ENCODE measurements at places on chromosomes 2 and 18. TPM values are rescaled to one million over a fixed set of nuclear protein-coding genes. Genes with fewer than 3 reads are reported as not detected.

- peak; percentile 84 for DNase-seq
These were observed 114.6 kb downstream of the DOCK10 start for GRCh38 chr2:224927646-224928173.

DNA sequence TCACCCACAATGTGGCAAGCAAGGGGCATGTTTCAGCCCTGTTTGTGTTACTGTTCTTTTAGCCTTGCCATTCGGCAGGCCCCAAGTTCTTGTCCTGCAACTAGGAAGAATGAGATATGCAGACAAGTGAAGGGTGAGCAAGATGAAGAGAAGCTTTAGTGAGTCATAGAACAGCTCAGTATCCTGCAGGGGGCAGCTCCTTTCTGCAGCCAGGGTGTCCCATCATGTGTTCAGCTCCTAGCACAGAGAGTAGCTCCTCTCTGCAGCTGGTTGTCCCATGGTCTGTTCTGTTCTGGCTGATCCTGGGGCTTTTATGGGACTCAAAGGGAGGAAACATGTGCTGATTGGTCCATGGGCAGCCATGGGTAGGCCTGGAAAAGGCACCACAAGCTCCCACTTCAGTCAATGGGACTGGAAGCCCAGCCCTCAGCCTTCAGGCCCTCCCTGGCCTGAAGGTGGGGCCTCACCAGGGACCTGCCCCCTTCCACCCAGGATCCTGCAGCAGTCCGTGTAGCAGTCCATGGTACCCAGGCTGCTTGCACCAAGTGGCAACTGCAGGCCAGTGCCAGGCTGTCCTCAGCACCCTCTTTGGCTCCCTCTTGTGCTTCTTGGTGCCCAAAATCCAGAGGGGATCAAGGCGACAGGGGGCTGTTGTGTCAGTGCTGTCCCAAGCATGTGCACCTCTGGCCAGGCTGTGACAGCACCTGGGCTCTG lies 326.4 kb downstream of the NR4A2 start:
- DNase-seq, result no peak

DNA sequence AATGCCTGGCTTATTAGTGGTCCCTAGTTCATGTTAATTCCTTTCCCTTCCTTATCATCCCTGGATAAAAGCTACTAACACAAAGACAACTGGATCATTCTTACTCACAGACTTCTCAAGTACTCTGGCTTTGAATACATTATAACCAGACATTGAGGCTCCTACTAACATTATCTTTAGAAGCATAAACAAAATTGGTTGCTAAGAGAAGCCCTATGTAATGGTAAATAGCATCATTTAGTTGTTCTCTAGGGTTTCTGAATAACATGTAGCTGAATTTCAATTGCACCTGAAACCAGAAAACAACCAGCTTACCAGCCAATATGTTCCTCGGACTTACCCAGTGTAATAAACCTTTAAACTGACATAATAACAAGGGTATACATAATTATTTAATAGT lies 114.1 kb upstream of the NCKAP5 start:
- DNase-seq, result no peak

DNA sequence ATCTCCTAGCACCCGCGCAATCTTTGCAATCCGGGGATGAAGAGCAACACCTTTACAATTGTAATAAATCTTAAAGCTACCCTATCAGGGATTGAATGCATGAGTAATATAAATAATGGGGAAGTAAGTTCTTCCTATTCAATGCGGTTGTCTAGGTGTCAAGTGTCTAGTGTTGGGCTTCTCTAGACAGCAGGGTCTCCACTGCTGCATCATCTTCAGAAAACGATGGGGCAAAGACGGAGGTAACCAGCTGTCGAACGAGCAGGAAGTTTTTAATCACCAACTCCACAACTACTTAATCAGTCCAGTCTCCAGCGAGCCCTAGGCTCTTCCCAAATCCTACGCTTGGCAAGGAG lies 573 bp downstream of the STAM2 start:
- DNase-seq, result no peak

BMP10 gene
- 0.57 TPM for total RNA-seq

WDPCP gene
- 9.4 TPM for total RNA-seq

DNA sequence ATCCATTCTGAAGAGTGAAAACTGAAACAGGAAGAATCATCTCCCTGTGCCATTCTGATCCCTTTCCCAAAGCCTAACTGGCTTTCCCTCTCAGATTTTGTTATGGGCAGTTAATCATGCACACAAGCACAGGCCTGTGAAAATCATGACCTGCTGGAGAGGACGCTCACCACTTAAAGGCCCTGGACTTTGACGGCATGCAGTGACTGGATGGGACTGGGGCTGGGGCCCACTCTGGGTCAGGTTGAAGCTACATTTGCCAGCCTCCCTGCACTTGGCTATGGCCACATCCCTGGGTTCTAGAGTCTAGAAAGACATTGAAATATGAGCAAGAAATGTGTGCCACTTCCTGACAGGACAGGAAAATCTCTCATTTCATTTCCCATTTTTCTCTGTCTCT lies 12.9 kb downstream of the PDE11A start:
- no peak for DNase-seq

DNA sequence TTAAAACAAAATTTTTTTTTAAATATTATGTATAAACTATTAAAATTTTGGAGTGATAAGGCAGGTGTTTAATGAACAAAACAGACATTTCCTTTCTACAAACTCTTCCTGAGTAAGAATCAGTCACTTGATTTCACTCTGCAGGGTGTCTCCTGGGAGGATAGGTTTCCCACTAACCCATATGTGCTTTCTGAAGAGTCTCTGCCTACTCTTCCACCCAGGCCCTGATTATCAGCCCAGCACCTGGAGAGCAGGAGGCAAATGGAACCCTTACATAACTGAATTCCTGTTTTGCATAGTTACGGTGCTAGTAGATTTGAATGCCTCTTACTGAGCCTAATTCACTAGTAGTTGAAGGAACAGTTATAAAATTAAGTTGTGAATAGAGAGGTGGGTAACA lies 1718.6 kb downstream of the SUCLG1 start:
- no peak for DNase-seq

GCG gene
- not detected for total RNA-seq

DNA sequence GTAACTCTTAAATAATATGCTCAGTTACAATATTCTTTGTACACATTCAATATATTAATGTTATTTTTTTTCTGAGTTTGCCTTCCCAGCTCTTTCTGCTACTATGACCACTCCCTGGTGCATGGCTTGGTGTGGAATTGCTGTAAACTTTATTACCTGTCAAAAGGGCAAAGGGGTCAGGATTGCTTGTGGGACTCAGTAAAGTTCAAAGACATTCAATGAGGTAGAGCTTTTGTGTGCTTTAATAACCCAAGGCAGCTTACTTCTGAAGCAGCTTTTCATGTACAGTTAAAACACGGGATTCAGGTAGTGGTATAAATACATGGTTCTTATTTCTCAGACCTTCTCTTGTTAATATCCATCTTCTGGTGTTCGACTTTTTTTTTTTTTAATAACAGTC lies 132.8 kb downstream of the MEIS1 start:
- no peak for DNase-seq

ZNF385B gene
- total RNA-seq, result not detected

DNA sequence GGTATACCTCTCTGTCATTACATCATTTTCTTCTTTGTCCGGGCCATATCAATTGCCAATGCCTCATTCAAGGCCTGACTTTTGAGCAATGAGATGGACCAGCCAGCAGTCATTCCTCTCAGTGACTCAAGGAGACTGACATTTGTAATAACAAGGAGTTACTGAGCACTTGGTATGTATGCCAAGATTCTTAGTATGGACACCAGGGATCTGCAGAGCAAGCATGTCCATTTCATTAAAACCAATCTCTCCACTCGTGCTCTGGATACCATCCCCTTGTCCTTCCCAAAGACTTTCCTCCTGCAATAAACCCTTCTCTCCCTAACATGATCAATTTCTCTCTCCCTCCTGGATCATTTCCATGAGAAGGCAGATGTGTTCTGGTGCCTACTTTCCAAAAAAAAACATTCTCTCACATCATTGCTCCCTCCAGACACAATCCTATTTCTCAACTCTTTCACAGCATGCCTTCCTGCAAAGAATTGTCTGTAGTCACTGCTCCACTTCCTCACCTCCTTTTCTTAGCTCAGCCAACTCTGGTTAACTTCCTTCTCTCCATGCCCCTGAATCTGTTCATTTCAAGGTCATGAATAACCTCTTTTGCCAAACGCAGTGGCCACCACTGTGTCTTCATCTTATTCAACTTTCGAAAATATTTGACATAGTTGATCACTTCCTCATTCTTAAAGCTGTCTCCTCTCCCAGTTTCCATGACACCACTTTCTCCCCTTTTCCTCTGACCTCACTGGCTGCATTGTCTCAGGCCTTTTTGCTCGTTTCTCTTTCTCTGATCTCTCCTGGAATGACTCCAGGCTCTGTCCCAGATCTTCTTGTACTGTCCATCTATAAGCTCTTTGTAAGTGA lies 102.8 kb upstream of the CYP1B1 start:
- no peak for DNase-seq

DNA sequence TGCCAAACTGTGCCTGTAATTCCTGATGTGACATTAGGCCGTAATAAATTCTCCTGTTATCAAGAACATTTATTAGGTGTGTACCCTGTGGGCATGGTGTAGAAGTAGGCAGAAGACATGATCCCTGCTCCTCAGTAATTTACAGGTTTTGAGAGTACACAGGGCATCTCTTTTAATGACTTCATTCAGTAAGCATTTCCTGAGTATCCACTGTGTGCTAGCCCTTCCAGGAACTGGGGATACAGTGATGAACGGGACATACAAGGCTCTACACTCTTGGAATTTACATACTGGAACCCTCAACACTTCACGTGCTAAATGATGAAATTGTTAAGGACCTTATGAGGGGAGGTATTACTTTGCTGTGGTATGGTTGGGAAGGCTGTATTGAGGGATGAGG lies 30.2 kb downstream of the DIS3L2 start:
- no peak for DNase-seq

GRCh38 chr2:179711375-179711774 lies 150.0 kb downstream of the ZNF385B start:
- DNase-seq, result no peak

- no peak for DNase-seq
These were observed 77.4 kb upstream of the TAF1B start for GRCh38 chr2:9765611-9766531.

GRCh38 chr2:148900350-148900837 lies 25.4 kb downstream of the KIF5C start:
- DNase-seq, result no peak

DNA sequence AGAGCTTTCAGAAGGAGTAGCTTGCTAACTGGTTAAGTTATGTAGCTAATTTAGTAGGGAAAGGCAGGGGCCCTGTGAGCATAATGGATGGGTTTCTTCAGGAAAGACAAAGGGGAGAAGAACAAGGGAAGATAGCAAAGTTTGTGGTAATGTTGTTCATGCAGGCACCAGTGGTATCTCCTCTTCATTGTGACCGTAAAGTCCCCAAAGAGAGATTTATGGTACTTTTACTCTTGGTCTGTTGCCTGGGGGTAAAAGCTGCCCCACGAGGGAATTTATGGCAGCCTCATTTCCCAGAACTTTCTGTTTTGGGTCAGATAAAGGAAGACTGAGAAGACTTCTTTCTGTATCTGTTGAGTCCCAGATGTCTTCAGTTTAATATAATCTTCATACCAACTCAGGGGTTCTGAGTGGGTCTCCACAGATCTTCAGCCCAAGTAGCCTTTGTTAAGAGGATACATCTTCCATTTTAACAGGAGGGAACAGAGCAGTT lies 27.5 kb downstream of the MALT1 start:
- no peak for DNase-seq

TFCP2L1 gene
- 0.05 TPM for total RNA-seq

GRCh38 chr2:86368161-86368824 lies 30.9 kb upstream of the REEP1 start:
- DNase-seq, result no peak

GRCh38 chr2:230784795-230785194 lies 72.2 kb downstream of the CAB39 start:
- no peak for DNase-seq

DNA sequence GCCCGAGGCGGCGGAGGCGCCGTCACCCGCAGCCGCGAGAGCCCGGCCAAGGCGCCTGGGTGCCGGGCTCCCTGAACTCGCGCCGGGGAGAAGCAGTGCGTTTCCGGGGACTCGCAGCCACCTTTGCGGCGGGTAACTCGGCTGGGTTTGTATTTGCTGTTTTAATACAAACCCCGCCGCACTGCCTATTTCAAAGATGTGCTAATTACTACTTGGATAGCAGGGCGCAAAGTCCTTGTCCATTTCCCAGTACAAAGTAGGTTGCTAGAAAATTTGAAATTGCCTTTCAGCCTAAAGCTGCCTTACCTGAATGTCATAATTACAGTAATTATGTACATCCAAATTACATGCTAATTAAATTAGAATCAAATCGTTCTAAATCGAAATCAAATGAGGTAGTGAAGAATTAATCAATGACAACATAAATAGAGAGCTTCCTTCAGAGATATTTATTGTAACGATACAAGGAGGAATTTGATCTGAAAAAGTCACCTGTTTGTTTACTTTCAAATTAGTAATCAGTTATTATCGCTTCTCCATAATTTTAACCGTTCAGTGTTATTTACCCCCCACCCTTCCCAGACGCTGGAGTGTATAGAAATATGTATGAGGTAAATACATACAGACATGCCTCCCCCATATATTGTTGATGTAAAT lies 8.1 kb downstream of the SP9 start:
- no peak for DNase-seq

GAL3ST2 gene
- total RNA-seq, result 1.1 TPM

DNA sequence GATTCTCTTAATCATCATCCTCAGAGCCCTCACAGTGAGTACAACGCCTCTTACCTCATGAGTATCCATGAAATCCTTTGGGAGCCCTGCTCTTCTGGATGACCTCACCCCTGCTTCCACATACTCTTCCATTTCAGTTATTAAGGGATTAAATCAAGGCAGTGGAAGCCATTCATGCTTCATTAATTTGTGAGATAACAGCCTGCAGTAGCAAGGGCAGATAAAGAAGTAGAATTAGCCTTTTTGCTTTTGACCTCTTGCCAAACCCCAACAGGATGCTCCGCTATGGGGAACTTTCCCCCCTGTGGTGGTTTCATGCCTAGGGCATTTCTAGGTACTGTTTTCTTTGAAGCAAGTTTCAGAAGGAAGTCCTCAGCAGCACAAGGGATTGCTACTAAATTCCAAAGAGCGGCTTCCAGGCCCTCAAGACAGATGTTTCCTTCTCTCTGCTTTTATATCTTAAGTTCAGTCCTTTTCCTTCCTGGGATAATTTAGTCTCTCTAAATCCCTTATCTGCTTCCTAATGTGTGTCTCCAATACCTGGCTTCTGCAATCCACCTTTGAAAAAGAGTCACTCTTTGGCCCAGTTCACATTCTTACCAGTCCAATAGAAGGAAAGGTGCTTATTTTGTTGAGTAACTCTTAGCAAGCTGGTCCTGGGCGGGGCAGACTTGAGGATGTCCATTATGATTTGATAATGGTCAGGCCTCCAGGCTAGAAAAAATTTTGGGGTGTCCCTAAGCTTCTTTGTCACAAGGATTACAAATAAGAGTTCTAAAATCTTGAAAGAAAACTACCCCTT lies 76.9 kb downstream of the MYO1B start:
- no peak for DNase-seq

DNA sequence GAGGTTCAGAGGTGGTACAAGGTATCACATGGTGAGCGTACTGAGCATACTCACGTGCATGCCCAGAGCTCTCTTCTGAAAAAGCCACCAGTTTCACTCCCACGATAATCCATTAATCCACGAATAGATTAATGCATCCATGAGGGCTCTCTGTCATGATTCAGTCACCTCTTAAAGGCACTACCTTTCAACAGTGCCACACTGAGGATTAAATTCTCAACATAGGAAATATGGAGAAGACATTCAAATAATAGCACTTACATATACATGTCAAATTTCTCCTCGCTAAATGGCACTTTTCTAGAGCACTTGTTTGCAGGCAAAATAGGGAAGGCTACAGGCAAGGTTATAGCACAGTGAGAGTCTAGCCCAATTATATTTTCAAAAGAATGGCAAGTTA lies 825.9 kb downstream of the TRIB2 start:
- DNase-seq, result no peak

Measured in CD4-positive, CD25-positive, alpha-beta regulatory T cell (primary cell).